ENCODE measurements at places on chromosomes 12 and 14. TPM values are rescaled to one million over a fixed set of nuclear protein-coding genes. Genes with fewer than 3 reads are reported as not detected.
A peak's percentile ranks its signal among the peaks of the same experiment; 100 is the strongest.

ARID2 gene
- total RNA-seq: 32.3 TPM

TCL1B gene
- 18.5 TPM for total RNA-seq

GPRC5A gene
- not detected for total RNA-seq

GRCh38 chr12:100403446-100403845, 46.6 kb downstream of the SLC17A8 start:
- DNase-seq: no peak

DNA sequence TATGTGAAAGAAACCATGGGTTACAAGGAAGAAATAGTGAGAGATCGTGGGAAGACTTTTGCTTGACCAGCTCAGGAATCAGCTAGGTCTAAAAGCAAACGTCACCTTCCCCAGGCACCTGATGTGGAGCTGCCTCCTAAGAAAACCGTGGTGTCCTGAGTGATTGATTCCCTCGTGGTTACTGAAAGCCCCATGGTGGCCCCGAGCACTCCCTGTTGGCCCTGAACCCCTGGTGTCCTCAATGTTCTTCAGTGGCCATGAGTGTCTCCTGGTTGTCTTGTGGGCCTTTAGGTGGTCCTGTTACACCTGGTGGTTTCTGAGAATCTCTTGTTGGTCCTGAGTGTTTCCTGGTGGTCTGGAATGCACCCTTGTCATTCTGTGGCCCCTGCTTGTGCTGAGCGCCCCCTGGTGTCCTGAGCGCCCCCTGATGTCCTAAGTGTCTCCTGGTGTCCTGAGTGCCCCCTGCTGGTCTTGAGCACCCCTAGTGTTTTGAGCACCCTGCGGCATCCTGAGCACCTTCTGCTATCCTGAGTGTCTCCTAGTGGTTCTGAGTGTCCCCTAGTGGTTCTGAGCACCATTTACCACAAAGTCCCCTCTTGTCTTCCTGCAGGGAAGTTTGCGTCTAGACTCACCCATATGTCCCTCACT, 518.7 kb downstream of the TMEM121 start:
- no peak for DNase-seq

GRCh38 chr12:2641207-2641606, 153.6 kb upstream of the FKBP4 start:
- DNase-seq: peak; percentile 84

GRCh38 chr12:1103632-1104031, 112.6 kb downstream of the ERC1 start:
- no peak for DNase-seq

DNA sequence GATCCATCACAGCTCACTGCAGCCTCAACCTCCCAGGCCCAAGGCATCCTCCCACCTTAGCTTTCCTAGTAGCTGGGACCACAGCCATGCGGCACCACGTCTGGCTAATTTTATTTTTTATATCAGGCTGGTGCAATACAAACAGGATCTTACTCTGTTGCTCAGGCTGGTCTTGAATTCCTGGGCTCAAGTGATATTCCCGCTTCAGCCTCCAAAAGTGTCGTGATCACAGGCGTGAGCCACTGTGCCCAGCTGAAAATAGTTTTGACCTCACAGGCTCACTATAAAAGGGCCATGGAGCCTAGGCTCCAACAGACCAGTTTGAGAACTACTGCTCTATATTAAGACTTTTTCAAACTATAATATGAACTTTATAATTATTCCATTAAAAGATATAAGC, 37.3 kb downstream of the SNX6 start:
- DNase-seq: no peak
